ENCODE measurements at places on chromosomes 2 and 18.

- DNase-seq: no peak
These were observed 78.5 kb downstream of the TANC1 start for GRCh38 chr2:159046966-159047365.

GRCh38 chr2:30252723-30253701, 21.7 kb downstream of the LBH start:
- peak; percentile 60 for DNase-seq

GRCh38 chr18:65954372-65954771, 203.6 kb downstream of the CDH7 start:
- no peak for DNase-seq

GRCh38 chr2:65638443-65638842, 206.0 kb upstream of the SPRED2 start:
- DNase-seq: no peak

DNA sequence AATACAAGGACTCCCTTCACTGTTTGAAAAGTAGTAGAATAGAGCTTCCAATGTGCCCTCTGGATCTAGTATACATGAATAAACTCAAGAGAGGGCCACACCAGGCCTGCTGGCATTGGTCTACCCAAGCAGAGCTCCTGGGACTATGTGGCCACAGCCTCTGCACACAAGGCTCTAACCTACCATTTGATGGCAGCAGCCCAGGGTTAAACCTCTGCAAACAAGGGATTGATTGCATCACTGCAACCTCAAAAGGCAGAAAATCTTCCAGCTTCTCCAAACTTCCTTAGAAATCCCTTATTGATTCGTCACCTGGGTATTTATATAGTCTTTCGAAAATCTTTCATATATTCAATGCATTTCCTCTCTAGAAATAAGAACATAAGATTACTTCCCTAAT, 147.6 kb upstream of the SETBP1 start:
- no peak for DNase-seq

DNA sequence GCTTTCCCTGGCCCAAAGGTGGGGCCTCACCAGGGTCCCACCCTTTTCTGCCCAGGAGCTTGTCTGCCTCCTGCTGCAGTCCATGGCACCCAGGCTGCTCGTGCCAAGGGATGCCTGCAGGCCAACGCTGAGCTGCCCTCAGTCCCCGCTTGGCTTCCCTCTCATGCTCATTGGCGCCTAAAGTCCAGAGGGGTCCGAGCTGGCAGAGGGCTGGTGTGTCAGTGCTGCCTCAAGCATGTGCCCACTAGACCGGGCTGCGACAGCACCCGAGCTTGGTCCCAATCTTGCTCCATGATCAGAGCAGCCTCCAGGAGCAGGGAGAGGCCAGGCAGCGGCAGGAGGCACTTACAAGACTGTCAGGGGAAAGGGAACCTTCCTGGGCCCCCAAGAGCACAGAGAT, 287.0 kb downstream of the ICOS start:
- no peak for DNase-seq

GRCh38 chr2:173307293-173307692, 47.4 kb upstream of the CDCA7 start:
- DNase-seq: no peak

DNA sequence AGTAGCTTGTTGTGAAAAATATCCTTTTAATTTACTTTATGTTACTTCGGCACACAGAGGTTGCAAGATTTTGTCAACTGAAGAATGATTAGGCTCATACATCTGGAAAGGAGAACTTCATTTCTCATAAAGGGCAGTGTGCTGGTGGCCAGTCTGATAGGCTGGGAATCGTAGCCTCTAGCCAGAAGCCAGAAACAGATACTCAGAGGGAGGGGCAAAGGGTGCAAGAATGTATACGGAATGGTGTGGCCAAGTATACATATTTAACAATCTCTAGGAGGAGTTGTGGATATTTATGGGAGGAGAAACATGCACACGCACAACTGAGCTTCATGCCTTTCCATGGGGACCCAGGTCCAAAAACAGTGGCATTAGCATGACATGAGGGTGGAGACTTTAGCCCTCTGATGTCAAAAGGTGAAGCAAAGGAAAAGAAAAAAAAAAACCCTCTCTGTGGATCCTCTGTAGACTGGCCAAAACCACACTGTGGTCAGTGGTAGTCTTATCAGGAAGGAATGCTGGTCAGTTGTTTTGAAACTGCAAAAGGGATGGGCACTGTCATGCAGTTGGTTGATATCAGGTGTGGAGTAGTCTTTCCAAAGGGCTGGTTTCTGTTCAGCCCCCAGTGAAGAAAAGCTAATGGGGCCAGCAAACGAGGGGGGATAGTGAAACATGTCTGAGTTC, 34.9 kb upstream of the APCDD1 start:
- DNase-seq: no peak

- DNase-seq: no peak
These were observed 131.7 kb upstream of the CDH20 start for GRCh38 chr18:61201511-61201910.

DNA sequence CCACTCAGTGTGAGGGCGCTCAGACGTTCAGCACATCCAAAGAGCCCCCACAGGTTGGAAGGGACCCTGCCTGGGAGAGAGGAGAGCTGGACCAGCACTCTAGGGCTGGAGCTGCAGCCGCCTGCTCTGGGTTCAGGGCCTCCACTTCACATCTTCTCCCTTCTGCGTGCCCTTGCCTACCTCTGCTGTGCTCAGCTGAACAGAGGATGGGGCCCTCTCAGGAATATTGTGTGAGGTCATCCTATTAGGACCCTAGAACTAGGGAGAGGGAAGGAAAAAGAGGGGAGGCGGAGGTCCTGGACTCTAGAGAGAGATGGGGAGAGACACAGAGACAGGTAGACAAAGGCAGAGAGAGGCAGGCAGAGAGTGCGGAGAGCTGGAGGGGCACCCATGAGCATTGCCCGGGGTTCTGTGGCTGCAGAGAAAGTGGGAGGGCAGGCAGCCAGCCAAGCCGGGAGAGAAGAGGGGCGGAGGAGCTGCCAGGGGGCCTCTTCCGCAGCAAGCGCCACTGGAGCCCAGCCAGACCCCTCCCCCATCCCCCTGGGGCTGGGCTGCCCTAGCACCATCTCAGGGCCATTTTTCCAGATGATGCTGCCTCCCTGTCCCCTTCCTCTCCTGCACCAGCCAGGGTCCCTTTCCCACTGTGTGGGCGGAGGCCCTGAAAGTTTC, 8.3 kb upstream of the TNS1 start:
- no peak for DNase-seq

DNA sequence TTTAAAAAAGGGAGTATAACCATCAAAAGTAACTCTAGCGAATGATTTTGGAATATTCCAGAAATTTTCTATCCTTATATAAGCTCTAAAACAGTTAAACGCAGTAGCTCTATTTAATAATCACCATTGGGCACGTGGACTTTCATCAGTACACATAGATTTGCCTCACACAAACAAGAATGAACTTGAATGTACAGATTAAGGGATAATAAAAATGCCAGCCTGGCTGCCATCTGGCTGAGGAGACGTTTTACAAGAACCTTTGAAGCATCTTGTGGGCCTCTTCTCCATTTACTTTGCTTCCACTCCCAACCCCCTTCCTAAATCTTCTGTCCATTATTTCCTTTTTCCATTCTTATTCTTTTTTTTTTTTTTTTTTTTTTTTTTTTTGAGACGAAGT, 47.2 kb downstream of the AGAP1 start:
- DNase-seq: no peak

GRCh38 chr2:37589298-37589697, 82.1 kb downstream of the CDC42EP3 start:
- DNase-seq: no peak

- no peak for DNase-seq
These were observed 27.3 kb downstream of the SPTBN1 start for GRCh38 chr2:54483426-54483825.

DNA sequence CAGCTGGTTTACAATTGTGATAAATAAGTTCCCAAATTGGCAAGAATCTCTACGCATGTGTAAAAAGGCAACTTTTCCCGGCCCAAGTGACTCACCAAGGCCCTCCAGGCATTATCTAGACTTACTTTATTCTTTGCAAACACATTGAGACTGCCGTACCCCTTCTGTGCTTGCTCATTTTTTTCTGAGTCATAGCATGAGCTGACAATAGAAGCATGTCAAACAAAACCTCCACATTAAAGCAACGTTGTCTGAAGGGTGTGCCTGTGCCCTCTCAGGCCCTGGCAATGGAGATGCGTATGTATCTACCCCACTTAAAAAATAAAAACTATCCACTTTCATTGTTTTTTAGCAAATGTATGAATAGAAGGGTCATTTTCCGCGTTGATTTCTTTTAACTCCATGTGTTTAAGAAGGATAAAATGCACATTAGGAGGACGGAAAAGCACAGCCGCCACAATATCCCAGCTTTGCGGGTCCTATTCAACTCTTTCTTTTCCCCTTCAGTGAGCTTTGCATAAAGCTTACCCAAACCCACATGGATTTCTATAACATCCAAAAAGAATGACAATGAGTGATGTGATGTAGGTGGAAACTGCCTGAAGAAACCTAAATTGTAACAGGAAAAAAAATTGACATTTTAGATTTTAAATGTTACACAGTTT, 298.2 kb downstream of the CDCA7 start:
- DNase-seq: no peak

- no peak for DNase-seq
These were observed 122.3 kb upstream of the FHL2 start for GRCh38 chr2:105521176-105521575.

DNA sequence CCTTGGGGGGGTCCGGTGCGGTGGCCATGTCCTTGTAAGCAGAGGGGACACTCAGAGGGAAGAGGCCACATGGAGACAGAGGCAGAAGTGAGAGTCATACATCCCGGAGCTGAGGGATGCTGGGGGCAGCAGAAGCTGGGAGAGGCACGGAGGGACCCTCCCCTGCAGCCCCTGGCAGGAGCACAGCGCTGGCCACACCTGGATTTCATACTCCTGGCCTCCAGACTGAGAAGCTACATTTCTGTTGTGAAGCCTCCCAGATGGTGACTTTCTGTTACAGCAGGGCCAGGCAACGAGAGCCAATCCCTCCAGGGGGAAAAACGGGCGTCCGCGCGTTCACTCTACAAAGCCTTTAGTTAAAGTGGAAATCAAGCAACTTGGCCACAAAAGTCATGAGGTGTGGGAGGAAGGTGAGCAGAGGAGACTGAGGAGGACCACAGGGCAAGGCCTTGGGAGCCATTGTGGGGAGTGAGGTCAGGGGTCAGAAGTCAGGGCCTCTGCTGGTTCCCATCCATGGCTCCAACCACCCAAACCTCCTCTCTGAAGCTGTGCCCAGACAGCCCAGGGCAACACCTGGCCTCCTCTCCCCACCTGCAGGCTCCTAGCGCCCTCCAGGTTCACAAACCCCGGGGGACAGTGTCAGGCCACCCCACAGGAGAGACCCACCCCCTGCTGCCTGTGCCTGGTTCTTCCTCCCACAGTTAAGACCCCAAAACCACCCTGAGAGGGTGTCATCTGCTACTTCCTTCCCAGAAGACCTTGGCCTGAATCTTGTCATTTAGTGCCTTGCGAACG, 4.5 kb upstream of the MBP start:
- no peak for DNase-seq

DNA sequence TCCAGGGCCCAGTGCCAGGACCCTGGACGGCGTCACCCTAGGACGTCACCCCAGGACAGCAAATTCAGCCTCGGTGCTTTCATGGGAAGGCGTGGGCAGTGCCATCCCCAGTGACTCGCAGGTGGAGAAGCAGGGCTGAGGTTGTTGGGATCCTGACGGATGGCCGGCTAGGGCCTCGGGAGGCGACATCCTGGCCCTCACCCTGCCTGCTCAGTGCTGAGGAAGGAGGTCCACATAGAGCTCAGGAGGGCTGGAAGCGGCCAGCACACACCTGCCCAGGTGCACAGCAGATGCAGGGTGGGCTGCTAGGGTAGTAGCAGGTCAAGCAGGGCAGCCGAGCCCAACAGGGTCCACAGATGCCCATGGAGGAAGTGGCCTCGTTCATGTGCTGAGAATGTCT, 482.0 kb upstream of the SALL3 start:
- no peak for DNase-seq

- no peak for DNase-seq
These were observed 39.5 kb upstream of the ATP6V1B1 start for GRCh38 chr2:70895998-70896764.

Measured in stimulated activated CD8-positive, alpha-beta memory T cell treated with anti-CD3 and anti-CD28 coated beads, Interleukin-4, amount 100 ng/mL, for 4 hours (primary cell).